CD4-positive, alpha-beta T cell (primary cell): ENCODE measurements at places on chromosomes 4 and X.

GRCh38 chrX:135114392-135114791 is 5.9 kb downstream of the ETDB start:
- H3K4me1 ChIP-seq: no peaks in the 10 kb centered on the region
- H3K36me3 ChIP-seq: no peaks in the 10 kb centered on the region
- DNase-seq: no peak
- no peak overlapping the region for H3K27ac ChIP-seq
- no peak overlapping the region for H3K4me3 ChIP-seq

- no peaks in the 10 kb centered on the region for H3K27me3 ChIP-seq
- H3K4me1 ChIP-seq: no peaks in the 10 kb centered on the region
- H3K36me3 ChIP-seq: no peaks in the 10 kb centered on the region
- no peak for DNase-seq
Measured at GRCh38 chrX:8455557-8455956, 9.1 kb upstream of the VCX3B start.

- no peak overlapping the region for H3K27ac ChIP-seq
- peaks cover 62% of the 10 kb centered on the region for H3K4me1 ChIP-seq
- DNase-seq: peak; percentile 9
- peaks cover 6% of the 10 kb centered on the region for H3K36me3 ChIP-seq
Measured at GRCh38 chr4:8201321-8201781, 2.3 kb downstream of the SH3TC1 start.

DNA sequence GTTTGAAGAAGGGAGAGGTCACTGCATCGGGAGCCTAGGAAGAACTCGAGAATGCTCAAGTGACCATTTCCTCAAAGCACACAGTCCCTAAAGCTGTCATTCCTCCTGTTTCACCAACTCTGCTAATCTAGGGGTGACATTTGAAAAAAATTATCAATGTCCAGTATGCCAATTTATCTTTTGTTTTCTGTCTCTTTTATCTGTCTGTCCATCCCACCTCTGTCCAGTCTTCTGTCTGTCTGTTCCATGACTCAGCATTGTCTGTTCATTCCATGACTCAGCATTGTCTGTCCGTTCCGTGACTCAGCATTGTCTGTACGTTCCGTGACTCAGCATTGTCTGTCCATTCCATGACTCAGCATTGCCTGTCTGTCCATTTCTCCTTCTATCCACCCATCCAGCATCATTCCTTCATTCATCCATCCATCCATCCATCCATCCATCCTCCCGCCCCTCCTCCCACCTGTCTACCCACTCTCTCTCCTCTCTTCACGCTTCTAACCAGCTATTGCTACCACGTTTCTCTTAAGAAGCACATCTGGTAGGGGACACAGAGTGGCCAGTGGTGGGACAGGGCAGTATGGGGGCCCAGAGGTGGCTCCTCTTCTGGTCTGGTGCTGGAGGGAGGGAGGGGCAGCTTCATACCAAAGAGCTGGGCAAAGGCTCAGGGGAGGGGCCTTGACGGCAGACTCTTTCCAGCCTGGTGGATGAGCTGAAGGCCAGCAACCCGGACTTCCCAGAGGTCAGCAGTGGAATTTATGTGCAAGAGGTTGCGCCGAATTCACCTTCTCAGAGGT is 34.1 kb downstream of the HTRA3 start:
- H3K4me3 ChIP-seq: no peak overlapping the region
- H3K4me1 ChIP-seq: no peaks in the 10 kb centered on the region
- DNase-seq: no peak
- no peaks in the 10 kb centered on the region for H3K27me3 ChIP-seq
- no peaks in the 10 kb centered on the region for H3K36me3 ChIP-seq

- peaks cover 58% of the 10 kb centered on the region for H3K4me1 ChIP-seq
- H3K27me3 ChIP-seq: no peaks in the 10 kb centered on the region
- no peaks in the 10 kb centered on the region for H3K36me3 ChIP-seq
- no peak overlapping the region for H3K4me3 ChIP-seq
Measured at GRCh38 chrX:153900831-153901752, 3.4 kb upstream of the AVPR2 start.
